Left renal cortex interstitium (tissue), 4 donors: ENCODE measurements at places on chromosomes 12 and 14. TPM values are rescaled to one million over a fixed set of nuclear protein-coding genes. Genes with fewer than 3 reads are reported as not detected.

EXOC3L4 gene
- polyA plus RNA-seq, result 2.6 TPM

RXYLT1 gene
- 33.3 TPM for polyA plus RNA-seq

SYNJ2BP gene
- 42.5 TPM for polyA plus RNA-seq

KRT6B gene
- not detected for polyA plus RNA-seq

RHOJ gene
- 18.3 TPM for polyA plus RNA-seq

OLR1 gene
- polyA plus RNA-seq, result 2.7 TPM

SRRM4 gene
- polyA plus RNA-seq, result 0.03 TPM

SLC25A21 gene
- polyA plus RNA-seq, result 4.4 TPM

TBX5 gene
- not detected for polyA plus RNA-seq

ITPR2 gene
- 11.0 TPM for polyA plus RNA-seq

ACSM4 gene
- not detected for polyA plus RNA-seq
